Astrocyte of the hippocampus (primary cell): ENCODE measurements at places on chromosomes 6 and 20.
A peak's percentile ranks its signal among the peaks of the same experiment; 100 is the strongest.

DNA sequence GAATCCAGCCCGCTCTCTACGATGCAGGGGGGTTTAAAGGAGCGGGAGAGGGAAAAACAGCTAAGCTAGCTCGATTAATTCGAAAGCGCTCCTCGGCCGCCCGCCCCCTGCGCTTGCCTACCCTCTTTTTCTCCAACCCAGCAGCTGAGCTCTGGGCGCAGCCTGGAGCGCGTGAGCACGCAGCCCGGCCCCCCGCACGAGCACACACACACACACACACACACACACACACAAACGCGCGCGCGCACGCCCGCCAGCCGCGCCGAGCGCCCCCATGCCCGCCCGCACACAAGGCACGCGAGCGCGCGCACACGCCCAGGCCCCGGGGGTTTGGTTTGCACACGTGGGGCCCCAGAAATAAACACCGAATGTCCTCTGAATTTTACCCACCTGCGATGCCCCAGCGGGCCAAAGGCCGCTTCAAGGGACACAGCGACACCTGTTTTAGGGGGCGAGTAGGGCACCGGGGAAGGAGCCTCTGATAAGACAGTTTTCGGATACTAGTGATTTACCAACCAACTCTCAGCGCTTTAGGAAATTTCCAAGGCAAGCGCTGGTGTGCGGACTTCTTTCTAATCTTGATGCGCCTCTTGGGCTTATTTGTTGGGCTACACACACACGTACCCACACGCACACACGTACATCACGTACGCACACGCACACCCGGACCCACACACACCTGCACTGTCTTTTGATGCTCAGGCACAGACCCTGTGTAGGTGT lies 802 bp upstream of the NRN1 start:
- DNase-seq = peak; percentile 33

- DNase-seq = peak; percentile 37
Observed at GRCh38 chr20:42688576-42688975, 501.1 kb downstream of the PTPRT start.

DNA sequence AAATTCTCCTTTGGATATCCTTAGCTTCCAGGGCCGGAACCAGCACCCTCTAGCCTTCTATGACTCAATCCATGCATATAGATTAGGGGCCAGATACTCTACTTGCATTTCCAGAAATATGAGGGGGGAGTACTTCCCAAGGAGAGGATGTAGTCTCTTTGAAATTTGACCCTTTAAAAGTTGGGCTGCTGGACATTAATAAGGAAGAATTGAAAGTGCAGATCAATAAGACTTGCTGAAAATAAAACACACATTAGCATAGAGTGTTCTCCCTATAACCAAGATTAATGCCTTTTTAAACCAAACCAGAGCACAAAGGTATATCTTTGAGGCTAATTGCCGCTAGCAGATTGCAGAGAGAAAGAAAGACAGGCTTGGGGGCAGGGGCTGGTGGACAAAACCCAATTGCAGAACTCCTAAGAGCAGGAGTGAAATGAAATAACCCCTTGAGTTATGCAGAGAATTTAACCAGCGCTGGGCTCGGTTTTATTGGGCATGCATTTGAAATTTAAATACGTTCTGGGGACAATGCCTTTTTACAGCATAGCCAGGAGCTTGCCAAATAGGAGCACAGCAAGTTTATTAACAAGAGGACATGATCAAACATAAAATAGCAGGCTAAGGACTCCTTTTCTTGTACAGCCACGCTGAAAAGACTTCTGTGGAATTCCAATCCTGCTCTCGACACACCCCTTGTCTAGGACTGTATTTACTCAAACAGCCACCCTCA lies 108.2 kb upstream of the SALL4 start:
- peak; percentile 93 for DNase-seq

DNA sequence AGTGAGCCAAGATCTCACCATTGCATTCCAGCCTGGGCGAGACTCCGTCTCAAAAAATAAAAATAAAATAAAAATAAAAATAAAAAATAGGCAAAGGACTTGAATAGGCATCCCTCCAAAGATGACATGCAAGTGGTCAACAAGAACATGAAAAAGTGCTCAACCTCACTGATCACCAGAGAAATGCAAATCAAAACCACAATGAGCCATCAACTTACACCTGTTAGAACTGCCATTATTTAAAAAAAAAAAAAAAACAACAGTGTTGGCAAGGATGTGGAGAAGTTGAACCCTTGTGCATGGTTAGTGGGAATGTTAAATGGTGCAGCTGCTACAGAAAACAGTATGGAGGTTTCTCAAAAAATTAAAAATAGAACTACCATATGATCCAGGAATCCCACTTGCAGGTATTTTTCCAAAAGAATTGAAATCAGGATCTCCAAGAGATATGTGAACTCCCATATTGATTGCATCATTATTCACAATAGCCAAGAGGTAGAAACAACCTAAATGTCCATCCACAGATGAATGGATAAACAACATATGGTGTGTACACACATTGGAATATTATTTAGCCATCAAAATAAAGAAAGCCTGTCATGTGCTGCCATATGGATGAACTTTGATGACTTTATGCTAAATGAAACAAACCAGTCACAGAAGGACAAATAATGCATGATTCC lies 2.8 kb downstream of the C20orf203 start:
- no peak for DNase-seq

- no peak for DNase-seq
Observed at GRCh38 chr6:170255426-170256125, 35.3 kb downstream of the DLL1 start.
